ENCODE measurements at places on chromosomes 11 and 22.
A peak's percentile ranks its signal among the peaks of the same experiment; 100 is the strongest.

DNA sequence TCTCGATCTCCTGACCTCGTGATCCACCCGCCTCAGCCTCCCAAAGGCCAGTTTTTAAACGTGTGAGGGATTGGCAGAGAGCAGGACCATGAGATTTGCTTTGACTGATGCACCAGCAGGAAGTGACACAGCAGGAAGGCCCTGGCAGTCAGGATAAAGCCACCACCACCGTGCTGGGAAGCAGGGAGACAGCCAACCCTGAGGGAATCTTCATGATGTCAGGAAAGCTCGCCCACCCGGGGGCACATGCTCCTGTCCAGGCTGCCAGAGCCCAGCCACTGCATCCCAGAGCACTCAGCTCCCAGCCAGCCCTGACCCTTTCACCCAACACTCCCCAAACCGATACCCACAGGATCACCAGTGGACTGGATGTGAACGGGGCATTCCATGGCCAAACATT, 6.1 kb downstream of the TUBGCP6 start:
- no peak for DNase-seq

GRCh38 chr22:49658902-49659280, 168.8 kb downstream of the BRD1 start:
- DNase-seq, result no peak

DNA sequence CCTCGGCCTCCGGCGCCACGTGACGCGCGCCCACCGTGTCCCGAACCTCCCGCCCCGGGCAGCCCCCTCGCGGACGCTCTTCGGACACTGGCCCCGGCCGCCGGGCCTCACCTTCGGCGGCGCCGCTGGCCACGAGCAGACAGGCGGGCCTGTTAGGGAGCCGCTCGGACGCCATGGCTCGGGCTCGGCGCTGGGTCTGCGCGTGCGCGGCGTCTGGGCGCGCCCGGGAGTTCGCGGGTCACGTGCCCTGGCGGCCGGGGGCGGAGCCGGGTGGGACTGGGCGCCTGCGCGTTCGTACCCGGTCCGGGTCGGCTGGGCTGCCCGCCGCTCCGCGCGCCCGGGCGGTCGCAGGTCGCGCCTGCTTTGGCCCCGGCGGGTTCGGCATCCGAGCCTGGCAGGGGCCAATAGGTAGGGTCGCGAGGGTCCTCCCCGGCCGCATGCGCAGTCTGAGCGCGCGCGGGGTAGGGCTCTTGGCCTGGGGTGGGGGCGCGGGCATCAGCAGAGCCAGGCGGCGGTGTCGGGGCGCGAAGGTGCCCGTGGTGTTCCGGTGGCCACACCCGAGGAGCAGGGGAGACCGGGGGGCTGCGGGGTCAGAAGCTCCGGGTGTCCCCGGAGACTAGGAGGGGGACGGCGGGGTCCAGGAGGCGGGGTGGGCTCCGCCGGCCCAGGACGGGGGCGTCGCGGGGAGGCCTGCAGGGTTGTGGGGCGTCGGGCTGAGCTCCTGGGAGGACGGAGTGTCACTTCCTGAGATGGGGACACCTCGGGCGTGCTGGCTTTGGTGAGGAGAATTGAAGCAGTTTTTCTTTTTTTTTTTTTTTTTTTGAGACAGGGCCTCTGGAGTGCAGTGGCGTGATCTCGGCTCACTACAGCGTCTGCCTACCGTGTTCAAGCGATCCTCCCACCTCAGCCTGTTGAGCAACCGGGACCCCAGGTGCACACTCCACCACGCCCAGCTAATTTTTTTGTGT, at the start of gene GATD1:
TSS of gene GATD1 (minus strand) at position 200 of the 968 bp plus-strand sequence. CDS start at position 175, 25 bp downstream.
- DNase-seq, result peak; percentile 99

- no peak for DNase-seq
Observed at GRCh38 chr11:122749005-122749687, 89.2 kb upstream of the CRTAM start.

GRCh38 chr22:47566491-47566890, 804.0 kb downstream of the TBC1D22A start:
- no peak for DNase-seq

DNA sequence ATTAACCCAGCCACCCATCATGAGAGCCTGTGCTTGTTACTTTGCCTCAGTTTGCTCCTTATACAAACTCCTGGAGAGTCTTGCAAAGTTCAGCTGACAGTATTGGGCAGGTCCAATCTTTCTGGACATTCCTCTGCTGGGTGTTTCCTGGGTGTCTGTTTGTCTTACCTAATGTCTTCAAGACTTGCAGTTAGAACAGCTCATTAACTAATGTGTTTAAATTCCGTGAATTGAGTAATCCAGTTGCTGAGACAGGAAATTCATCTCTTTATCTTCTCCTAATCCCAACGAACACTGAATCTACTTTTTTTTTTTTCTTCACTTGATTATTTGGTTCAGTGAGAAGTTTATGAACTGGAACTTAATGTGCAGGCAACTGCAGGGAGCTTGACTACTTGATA, 20.6 kb downstream of the BCO2 start:
- DNase-seq, result no peak

GRCh38 chr11:119536801-119537200, 113.8 kb upstream of the THY1 start:
- no peak for DNase-seq

GRCh38 chr11:102244681-102245409, 72.4 kb upstream of the BIRC3 start:
- no peak for DNase-seq

All from activated naive CD8-positive, alpha-beta T cell treated with anti-CD3 and anti-CD28 coated beads, Interleukin-2, amount 10 ng/mL, durations not matched to agents 7 days and 5 days (primary cell).